ENCODE measurements at places on chromosomes 13 and 19. TPM values are rescaled to one million over a fixed set of nuclear protein-coding genes. Genes with fewer than 3 reads are reported as not detected.
A peak's percentile ranks its signal among the peaks of the same experiment; 100 is the strongest.

GRCh38 chr13:23849670-23850069 lies 39.5 kb downstream of the MIPEP start:
- no peak for DNase-seq

DNA sequence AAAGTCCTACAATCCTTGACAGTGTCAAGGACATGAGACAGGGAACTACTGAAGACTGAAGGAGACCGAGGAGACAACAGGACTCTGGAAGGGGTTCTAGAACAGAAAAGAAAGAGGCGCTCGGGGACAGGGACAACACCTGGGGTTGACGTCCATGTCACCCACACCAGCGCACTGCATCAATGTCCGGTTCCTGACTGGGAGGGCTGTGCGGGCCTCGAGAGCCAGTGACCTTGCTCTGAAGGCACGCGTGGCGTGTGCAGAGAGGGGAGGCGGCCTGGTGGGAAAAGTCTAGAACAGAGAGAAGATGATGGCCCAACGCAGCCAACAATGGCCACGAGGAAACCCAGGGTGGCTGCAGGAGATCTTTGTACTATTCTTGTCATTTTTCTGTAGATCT lies 5.7 kb downstream of the CARS2 start:
- no peak for DNase-seq

- peak; percentile 90 for DNase-seq
Observed at GRCh38 chr19:41999071-41999877, 5.2 kb upstream of the ATP1A3 start.

GRCh38 chr13:23695711-23696464 lies 125.7 kb downstream of the TNFRSF19 start:
- peak; percentile 66 for DNase-seq

DNA sequence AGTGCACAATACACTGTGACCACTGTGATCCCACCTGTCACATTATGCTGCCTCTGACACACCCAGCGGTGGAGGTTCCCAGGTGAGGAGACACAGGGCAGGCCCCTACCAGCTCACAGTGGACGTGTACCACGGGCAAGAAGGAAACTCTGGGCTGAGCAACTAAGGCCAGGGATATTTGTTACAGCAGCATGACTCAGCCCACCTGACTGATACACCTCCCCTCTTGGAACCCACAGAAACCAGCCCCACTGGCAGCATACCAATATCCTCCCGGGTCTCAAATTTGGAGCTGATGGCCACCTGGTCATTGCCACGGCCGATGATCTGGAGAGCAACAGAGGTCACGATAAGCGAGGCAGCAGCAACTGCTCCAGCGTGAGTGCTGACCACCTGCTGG lies 14.9 kb downstream of the KLC3 start:
- peak; percentile 28 for DNase-seq

ATP4B gene
- total RNA-seq: not detected

MYCBP2 gene
- total RNA-seq: 28.6 TPM
